ENCODE measurements at places on chromosomes 12 and 14.

DNA sequence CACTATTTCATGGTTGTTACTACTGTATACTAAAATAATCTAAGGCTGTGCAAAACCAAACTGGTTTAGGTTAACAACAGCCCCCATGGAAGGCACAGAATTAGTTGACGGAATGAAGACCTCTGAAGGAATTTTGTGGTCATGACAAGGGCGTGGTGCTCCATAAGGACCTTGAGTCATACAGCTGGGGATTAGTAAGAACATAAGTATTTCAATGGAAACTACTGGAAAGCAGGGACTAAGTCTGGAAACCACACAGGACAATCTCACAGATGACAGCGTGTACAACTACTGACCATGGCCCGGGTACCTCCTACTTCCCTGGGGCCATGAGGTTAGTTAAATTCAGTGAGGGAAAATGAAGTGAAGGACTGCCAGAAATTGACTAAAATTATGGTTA is 98.5 kb upstream of the PLEKHA5 start:
- no peak for DNase-seq

DNA sequence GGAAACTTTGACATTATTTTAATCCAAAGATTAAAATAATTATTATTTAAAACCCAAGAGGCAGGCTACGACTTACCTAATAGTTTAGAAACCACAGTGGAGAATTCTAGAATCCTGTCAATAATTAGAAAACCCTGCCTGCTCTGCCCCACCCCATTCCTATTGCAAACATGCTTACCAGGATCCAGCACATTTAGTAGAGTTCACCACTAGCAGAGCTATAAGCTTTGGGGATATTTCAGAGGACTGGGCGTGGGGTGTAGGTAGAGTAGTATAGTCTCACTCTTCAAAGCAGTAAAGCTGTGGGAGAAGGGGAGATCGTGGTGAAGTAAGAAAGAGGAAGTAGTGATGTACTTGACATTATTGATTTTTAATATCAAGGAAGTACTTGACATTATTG is 100.3 kb downstream of the FIGNL2 start:
- no peak for DNase-seq

DNA sequence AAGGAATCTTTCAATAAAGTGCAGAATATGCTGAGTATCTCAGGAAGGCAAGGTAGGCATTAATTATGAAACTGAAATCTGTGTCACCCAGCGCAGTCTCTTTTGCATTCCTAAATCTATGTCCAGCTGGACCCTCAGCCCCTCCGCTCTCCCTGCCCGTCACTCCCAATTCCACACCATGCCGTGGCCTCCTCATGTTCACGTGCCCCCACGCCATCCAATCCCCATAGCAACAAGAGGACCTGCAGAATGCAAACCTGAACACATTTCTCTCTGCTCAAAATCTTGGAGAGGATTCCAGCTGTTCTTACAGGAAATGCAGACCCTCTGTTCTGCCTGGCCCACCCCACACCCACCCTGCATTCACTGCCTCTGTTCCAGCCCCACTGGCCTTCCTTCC is 35.3 kb downstream of the KDM2B start:
- no peak for DNase-seq

GRCh38 chr12:94783862-94784261 is 133.5 kb upstream of the TMCC3 start:
- DNase-seq, result no peak

DNA sequence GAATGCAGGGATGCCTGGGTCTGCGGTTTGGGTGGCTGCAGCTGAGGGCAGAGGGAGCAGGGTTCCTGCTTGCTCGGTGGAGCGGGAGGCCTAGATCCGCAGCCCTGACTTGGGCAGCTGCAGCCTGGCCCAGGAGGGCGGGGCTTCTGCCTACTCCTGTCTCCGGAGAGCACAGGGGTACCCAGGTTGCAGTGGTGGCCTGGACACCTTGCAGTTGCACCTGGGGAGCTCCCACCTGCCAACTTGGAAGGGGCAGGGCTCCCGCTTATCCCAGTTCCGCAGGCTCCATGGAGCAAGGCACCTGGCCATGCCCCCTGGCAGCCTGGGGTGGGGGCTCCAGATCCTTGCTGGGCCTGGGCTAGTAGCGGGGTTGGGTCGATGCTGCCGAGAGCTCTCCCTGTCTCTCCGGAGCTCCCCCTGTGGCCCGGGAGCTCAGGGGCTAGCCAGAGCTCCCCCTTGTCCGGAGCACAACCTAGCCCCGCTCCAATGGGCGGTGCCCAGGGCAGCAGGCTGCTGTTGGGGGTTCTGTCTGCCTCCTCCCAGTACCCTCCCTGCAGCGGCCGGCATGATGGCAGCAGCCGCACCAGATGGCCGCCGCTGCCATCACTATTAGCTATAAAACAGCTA is 136.4 kb downstream of the PTPRR start:
- DNase-seq, result no peak

GRCh38 chr12:52191841-52192791 is at the start of gene KRT80:
Gene KRT80 (minus strand): TSS chr12:52192014. CDS start chr12:52191902, 112 bp downstream.
- no peak for DNase-seq
